Breast epithelium (tissue), 4 donors: ENCODE measurements at places on chromosomes 1 and 21. TPM values are rescaled to one million over a fixed set of nuclear protein-coding genes. Genes with fewer than 3 reads are reported as not detected.

DNA sequence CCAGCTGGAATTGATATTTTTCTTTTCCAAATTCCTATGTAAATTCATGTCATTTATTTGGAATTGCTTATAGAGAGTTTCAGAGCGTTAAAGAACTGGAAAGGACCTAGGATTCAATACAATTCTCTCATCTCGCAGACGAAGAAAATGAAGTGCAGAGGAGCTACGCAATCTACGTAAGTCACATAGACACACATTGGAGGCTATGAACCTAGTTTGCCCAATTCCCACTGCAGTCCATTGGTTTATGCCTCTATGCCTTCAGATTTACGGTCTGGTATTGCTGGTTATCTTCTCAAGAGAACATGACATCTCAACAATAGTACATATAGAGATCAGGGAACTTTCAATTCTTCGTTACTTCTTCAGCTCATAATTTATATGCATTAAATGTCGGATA is 971 bp upstream of the RNF2 start:
- DNase-seq = no peak

PDC gene
- total RNA-seq = not detected

ANGPTL3 gene
- not detected for total RNA-seq

- DNase-seq = no peak
Observed at GRCh38 chr21:9758888-9759287, 762.5 kb upstream of the TPTE start.

ACTL8 gene
- not detected for total RNA-seq
